ENCODE measurements at places on chromosomes 5 and 9.

DNA sequence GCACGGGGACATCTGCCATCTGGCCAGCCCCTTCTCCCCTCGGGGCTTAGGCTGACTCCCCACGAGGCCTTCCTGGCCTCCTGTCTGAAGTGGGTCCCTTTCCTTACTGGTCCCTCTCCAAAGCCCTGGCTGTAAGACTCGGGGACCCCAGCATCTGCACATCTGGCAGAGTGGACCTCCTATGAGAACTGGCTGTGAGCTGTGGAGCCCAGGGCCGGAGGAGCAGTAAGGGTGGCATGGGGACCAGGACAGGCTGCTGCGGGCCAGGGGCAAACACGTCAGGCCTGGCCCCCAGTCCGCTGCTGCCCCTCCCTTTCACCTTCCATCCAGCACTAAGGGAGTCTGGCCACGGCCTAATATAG is 33.8 kb downstream of the EXOC3 start:
- no peak for DNase-seq

DNA sequence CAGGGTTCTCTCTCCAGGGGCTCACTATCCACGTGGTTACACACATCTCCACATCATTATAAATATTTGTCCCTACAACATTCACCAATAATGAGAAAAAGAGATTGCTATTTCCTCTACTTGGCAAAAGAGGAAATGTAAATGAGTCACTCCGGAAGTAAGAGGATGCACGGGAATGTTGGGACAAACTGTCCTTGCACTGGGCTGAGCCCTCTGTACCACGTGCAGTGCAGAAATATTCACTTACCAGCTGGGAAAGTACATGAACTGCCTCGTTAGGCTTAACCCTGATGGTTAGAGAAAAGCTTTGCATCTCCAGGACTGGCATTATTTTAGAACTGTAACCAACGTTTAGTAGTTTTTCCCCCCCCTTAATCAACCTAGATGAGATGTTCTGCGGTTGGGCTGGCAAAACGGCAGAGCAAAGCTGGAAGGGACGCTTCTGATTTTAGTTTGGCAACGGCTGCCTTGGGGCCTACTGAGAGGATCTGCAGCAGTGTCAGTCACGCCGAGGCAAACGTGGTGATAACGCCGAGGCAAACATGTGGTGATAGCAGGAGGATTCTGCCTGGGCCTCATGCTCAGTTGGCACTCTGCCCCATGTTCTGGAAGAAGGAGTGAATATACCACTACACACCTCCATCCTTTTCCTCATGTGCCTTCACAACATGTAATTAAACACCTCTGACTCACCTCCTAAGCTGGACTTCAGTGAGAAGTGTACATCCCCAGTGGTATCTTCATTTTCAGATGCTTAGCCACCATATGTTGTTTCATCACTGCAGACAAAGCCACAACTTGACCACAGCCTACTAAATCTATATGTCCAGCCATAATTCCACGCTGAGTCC is 661.4 kb upstream of the KLF4 start:
- peak; percentile 88 for DNase-seq

- no peak for DNase-seq
These were observed 164.6 kb downstream of the CARTPT start for GRCh38 chr5:71883742-71884103.

DNA sequence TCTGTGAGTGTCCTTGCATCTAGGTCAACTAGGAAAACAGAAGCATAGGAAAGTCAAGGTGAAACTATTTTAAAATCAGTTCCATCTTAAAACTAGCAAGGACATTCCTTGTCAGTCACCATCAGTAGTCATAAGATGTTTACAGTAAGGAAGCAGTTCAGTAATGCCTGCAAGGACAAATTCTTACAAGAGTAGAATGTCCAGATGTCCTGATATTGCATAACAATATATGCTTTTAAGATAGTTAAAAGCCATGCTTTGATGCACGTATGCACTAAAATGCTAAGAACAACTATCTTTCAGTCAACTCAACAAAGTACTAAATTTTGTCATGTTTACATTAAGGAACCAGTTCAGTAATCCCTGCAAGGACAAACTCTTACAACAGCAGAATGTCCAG is 11.3 kb upstream of the SVEP1 start:
- no peak for DNase-seq

DNA sequence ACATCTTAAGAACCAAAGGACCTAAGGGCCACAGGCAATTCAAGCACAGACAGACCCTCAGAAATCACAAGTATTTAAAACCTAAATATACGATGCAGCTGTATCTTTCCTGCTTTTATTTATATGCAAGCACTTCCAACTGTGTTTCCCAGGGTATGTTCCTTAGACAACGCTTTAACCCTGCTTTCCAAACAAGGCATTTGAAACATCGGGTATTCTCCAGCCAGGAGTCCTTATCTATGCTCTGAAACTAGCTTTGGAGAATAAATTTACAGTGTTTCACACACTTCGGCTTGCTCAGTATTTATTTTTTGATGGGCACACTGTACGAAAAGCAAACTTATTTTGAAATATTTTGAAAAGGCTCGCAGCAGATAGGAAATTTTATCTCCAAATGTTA is 13.5 kb downstream of the NR6A1 start:
- no peak for DNase-seq

GRCh38 chr9:92965759-92966517 is 18.6 kb downstream of the FGD3 start:
- no peak for DNase-seq

Data from HS-5 (cell line).